Suppressor macrophage (primary cell): ENCODE measurements at places on chromosomes 16 and 17.

- peak; percentile 91 for DNase-seq
Measured at GRCh38 chr17:34361478-34362061, 1.5 kb downstream of the CCL1 start.

DNA sequence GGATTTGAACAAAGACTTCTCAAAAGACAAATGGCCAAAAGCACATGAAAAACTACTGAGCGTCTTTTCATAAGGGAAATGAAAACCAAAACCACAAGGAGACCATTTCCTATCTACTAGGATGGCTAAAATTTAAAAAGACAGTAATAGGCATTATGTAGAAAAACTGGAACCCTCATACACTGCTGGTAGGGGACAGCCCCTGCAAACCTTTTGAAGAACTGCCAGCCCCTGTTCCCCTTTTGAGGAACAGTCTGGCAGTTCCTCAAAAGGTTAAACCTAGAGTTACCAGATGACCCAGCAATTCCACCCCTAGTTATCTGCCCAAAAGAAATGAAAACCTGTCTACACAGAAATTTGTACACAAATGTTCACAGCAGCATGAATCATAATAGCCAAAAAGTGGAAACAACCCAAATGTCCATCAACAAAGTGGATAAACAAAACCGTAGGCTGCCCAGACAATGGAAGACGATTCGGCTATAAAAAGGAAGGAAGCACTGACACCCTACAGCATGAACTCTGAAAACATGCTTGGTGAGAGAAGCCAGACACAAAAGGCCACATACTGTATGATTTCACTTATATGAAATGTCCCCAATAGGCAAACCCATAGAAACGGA is 22.9 kb downstream of the CDIP1 start:
- DNase-seq = peak; percentile 82

DNA sequence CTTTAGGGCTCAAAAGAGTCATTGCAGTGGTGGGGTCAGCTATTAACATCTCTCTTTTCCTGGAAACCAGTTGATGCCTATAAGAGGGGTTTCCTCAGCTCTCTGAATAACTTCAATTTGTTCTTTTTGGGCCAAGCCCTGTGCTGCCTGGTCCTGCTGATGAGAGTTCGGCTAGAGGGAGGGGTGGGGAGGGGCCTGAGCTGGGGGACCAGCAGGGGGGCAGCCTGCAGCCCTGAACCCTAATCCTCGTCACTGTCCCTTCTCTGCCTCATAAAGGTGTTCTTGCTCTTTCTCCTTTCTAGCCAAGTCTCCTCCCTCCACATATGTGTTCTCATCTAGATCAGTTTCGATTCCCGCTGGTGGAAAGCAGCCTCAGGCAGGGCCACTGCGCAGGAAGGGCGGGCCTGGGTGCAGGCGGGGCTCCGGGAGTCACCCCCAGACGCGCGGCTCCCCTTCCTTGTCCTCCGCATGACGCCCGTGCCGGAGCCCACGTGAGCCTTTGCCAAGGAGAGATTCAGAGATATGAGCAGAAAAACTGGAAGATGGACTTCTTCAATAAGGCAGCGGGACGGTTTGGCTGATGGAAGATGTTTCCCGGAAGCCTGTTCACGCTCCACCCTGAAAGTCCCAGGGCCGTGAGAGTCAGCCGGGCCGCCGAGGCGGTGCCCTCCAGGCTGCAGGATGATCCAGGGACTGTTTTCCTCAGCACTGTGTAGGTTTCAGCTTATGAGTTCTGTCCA is 15.0 kb upstream of the RHOT1 start:
- peak; percentile 96 for DNase-seq

GRCh38 chr16:85899444-85899843 is 482 bp downstream of the IRF8 start:
- no peak for DNase-seq

DNA sequence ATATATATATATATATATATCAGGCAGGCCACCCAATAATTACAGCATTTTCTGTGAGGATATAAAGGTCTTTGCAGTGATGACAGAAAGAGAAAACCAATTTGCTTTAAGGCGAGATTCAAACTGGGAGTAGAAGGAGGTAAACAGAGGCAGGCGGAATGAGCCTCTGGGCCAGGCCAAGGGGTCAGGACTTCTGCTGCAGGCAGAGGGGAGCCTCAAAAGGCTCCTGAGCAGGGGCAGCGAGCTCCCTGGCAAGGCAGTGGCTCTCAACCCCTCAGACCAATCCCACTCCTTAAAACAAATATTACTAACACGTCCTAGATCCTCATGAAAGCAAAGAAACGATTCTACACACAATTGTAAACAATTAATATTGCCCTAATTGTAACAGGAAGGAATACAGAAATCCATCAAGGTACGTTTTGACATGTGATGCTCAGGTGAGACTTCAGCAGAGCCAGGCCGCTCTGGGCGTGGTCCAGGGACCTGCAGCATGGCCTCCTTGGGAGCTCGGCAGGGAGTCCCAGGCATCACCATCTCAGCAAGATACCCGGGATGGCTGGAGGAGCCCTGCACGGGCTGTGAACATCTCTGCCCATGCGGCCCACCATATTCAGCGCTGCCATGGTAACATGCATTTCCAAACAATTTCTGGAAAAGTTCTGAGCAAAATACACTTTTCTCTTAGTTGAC is 18.4 kb downstream of the FBXO31 start:
- no peak for DNase-seq

GRCh38 chr16:66873685-66874055 is 6.6 kb upstream of the PDP2 start:
- no peak for DNase-seq

DNA sequence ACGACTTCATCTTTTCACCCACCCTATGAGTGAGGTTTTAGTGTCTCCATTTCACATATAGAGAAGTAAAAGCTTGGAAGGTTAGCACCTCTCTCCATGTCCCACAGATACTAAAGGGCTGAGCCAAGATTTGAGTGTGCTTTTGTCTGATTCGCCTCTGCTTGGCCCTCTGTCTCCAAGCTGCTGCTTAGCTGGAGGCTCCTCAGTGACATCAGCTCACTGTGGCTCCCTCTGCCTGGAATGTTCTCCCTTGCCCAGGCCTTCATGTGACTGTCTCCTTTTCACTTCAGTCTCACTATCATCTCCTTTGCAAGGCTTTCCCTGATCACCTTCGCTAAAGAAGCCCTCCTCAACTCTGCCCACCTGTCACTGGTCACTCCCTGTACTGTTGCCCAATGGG is 84.5 kb upstream of the HSBP1 start:
- DNase-seq = no peak

DNA sequence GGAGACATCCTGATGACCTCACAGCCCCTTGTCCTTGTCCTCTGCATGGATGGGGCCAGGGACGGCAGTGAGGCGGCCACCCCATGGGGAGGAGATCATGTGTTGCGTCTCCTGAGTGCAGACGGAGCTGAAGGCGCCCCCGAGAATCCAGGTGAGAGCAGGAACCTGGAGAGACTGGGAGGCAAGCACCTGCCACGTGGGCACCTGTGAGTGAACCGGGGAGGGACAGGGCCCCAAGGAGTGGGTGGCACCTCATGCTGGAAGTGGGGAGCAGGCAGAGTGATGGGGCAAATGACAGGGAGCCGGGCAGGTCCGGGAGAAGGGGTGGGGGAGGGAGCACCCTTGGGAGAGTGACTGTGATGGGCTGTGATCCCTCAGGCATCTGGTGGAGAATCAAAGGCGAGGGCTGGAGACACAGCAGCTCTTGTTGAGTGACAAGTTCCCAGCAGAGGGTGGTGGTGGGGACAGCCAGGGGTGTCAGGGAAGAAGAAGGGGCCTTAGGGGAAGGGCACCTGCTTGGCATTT is 174.3 kb upstream of the CHMP6 start:
- DNase-seq = no peak

DNA sequence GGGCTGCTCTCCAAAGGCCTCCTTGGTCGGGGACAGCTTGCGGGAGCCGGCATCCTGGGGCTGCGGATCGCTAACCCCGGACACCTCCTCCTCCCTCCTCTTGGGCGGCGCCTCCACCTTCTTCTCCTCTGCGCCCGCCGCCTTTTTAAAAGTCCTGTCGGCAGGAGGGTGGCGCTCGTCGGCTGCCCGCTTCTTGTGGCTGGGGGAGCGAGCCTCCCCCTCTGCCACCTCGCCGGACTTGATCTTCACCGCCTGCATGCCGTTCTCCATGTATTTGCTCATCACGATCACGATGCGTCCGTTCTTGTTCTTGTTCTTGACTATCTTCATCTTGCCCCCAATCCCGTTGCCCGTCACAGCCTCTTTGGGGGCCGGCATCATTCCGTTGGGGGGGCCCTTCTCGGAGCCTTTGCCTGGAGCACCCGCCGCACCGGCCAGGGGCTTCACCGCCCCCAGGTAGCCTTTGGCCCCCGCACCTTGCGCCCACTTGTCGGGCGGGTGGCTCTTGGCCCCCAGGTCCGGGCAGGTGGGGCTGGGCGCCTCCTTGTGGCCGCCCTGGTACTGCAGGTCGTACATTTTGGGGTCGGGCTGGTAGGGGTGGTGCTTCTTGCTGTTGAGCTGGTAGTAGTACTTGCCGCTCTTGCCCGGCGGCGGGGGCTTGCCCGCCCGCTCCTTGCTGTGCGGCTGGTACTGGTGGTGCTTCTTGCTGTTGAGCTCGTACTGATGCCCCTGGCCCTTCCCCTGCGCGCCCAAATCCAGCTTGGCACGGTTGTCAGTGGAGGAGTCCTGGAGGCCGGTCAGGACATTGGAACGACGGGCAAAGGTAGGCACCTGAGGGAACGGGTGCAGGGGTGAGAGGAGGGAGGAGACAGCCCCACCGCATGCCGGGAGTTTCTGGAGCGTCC is 4.4 kb downstream of the CBX4 start:
- no peak for DNase-seq
